Activated CD4-positive, alpha-beta T cell treated with anti-CD3 and anti-CD28 coated beads, Interleukin-2, amount 10 ng/mL, durations not matched to agents 7 days and 5 days (primary cell): ENCODE measurements at places on chromosomes 16 and 17. TPM values are rescaled to one million over a fixed set of nuclear protein-coding genes. Genes with fewer than 3 reads are reported as not detected.

GRCh38 chr17:39199820-39200069, 338 bp upstream of the RPL19 start:
- peak; percentile 92 for DNase-seq

DNA sequence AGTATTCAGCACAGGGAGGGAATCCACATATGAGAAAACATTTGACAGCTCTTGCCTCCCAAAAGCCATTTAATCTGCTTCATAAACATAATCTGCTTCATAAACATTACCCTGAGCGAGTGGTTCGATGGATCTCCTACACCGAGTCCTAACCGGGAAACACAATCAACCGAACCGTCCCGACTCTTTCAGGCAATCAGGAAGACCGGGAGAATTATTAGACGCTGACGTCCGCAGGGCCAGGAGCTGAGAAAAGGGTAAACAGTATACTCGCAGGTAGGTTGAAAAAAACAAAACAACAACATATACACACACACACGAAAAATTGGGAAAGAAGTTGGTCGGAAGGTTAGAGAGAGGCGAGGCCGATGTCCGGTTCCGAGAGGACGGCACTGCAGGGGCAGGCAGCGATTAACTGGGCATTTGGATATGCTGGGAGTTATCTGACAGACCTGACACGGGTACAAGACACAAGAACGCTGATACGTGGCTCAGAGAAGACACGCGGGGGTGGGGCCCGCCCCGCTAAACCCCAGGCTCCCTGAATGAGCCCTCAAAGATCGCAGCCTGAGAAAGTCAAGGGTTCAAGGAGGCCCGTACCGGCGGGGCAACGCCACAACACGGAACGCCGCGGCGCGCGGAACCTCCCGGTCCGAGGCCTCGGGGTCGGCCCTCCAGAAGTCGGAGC, 585 bp downstream of the AP1G1 start:
- DNase-seq = no peak

Gene CRISPLD2
- total RNA-seq = 0.27 TPM

Gene CDH15
- total RNA-seq = not detected

Gene CCDC154
- 2.7 TPM for total RNA-seq
